Amygdala (tissue), 56 donors: ENCODE measurements at places on chromosomes 6 and 20.

- no peak for DNase-seq
Measured at GRCh38 chr20:31572042-31572700, 32.9 kb upstream of the ID1 start.

DNA sequence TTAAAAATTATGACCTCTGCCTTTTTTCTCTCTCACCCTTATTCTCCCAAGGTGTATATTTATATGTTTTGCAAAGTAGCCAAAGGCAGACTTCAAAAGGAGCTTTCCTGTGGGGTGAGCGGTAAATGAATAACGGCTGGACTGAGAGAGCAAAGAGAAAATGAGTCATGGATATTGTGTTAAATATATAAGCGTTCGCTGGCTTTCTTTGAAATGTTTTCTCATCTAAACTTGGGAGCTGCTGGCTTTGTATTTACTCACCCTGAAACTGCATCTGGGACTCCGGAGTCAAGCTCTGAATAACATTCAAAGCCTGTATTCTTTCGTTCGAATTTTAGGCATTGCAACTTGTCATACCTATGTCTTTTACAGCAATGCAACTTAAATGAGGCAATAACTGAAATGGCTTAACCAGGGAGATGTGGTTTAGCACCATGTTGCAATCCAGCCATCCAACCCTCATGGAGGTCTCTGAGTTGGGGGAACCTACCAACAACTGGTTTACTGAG is 32.0 kb downstream of the ATXN1 start:
- no peak for DNase-seq

DNA sequence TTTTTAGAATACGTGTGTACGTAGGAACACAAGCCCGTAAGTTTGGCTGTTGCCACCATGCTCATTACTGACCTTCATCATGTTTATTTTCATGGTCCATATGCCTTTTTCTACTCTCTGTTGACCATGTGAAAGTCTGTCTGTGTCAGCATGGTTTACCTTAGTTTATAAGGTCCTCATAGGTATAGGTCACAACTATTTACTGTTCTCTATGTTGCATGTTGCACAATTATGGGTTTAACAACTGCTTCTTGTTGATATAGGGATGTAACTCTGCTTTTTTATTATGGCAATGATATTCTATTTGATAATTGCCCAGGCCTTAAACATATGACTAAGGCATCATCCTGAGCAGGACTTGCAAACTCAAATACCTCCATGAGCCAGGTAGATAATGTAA is 13.4 kb upstream of the RANBP9 start:
- no peak for DNase-seq

DNA sequence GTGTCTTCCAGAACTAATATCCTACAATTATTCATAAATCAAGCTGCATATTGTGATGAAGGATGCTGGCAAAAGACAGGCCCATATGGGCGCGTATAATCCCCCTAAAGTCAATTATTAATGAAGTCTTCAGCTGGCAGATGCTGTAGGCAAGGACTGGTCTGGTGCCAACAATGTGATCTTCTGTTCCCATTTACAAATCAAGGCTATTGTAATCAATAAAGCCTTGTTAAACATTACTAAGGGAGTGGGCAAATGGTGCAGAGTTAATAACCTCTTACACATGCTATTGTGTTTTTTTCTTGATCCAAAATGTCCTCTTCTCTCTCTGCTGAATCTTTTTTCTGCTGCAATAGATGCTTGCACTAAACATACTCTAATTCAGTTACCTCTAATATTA is 119.0 kb downstream of the ALDH8A1 start:
- DNase-seq: no peak
